ENCODE measurements at places on chromosomes 1 and 21.
A peak's percentile ranks its signal among the peaks of the same experiment; 100 is the strongest.

GRCh38 chr21:42039911-42040351 lies 29.8 kb upstream of the ZBTB21 start:
- DNase-seq: no peak

GRCh38 chr1:199580300-199580699 lies 447.2 kb upstream of the NR5A2 start:
- no peak for DNase-seq

DNA sequence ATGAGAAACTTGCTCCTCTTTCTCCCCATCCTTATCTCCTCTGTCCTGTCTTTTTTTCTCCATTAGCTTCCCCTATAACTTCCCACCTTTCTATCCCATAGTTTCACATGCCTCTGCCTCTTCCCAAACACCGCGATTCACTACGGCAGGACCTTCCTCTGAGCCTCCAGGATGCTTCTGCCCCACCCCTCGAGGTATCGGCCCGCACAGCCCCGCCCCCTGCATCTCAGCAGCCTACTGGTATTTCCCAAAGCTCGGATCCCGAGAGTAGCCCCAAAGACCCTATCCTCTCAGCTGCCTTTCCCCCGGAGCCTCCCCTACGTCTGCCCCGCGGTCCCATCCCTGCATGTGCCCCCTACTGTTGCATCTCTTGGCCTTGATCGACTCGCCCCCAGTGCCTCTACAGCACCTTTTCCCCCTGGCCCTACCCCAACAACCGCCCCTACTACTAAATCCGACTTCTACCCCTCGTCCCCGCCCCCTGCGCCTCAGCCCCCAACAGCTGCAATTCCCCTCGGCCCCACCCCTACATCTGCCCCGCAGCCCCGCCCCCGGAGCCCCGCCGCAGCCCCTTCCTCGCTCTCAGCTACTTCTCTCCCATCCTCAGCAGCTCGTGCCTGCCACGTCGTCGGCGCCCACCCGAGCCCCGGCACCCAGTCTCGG lies 512 bp downstream of the PIAS3 start:
- peak; percentile 19 for DNase-seq

GRCh38 chr1:175604039-175604941 lies 139.1 kb downstream of the TNR start:
- DNase-seq: no peak

- DNase-seq: no peak
These were observed 276.7 kb downstream of the PTPRC start for GRCh38 chr1:198915327-198916231.

Data from stimulated activated naive B cell treated with anti-CD40 and anti-IgM and Interleukin-4, amounts not matched to agents 10 μg/mL and 1 μg/mL and 100 μg/mL, for 72 hours (primary cell).